CD8-positive, alpha-beta T cell (primary cell): ENCODE measurements at places on chromosomes 11 and 22.
A peak's percentile ranks its signal among the peaks of the same experiment; 100 is the strongest.

DNA sequence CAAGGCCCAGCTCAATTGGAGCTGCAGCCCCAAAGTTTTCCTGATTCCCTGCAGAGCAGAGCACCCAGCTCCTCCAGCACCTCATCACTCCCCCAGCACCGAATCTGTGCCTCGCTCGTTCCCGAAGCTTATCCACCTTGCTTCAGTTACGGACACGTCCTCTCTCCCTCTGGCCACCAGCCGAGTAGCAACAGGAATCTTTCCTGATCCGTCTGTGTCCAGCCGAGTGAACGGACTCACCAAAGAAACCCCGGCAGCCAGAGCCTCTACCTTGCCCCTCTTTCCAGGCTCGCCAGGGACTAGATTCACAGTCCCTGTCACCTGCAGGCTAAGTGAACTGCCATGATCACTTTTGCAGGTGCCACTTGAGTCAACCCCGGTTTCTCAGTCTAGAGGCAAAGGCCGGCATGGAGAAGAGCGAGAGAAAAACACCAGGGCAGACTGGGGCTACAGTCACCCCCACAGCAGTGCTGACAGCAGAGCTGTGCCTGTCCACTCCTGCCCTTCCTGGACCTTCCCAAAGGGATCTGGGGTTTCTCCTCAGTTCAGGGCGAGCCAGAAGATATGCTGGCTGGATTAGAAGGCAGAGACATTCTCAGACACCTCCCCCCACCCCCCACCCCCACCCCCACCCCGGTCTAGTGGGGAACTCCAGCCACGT, 32.3 kb downstream of the BID start:
- no peak for DNase-seq

DNA sequence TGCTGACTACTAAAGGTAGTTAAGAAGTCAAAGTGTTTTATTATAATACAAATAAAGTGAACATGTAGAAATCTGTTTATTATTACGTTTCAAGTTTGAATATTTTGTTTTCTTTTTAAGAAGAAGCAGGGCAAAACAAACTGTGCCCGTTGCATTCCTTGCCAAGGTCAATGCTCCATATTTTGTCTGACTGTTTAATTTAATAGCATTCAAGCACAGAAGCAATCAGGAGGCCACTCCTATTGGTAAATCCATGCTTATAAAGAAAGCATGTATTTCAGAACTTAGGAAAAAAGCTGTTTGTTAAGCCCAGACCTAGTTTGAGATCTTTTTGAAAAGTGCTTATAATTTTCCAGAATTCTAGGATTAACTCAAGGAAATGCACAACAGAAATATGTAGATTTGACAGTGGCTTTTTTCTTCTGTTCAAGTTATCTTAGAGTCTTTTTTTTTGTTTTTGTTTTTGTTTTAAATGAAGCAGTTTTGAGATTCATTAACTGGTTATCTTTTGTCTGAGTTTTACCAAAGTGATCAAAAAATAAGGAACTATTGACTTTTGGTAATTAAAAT, 51.7 kb downstream of the ARHGAP42 start:
- no peak for DNase-seq

- DNase-seq, result no peak
These were observed 14.0 kb downstream of the C11orf42 start for GRCh38 chr11:6219359-6219758.

DNA sequence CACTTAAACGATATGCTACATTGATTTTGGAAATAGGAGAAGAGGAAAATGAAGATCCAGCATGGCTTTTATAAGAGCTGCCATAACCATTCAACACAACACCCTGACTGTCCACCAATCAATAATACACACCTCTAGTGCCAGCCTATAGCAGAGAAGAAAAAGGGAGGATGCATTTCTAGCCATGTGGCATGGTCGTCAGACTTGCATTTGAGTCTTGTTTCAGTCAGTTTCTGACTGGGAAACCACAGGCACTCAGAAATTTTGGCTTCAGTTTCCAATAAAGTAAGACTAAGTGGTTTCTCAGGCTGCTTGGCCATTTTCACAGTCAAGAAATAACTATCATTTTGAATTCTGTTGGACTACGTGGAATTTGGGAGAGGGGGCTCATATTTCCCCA, 523.5 kb upstream of the LRRC4C start:
- DNase-seq, result no peak

DNA sequence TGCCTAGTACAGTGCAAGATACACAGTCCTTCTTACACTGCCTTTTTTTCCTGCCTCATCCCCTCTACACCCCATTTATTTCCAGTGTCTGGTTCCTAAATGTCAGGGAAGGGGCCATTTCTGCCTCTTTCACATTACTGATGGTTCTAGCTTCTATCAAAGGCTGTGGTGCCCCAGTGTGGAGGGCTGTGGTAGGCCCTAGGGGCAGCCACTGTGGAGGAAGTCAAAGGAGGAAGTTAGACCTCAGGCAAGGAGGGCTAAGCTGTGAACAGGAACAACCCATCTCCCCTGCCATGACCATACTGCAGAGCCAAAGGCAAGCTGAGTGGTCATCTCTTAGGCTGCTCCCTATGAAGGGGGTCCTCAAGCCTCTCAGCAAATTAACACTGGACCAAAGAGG, 81.9 kb upstream of the CRTAM start:
- DNase-seq, result peak; percentile 32

- no peak for DNase-seq
These were observed 19.9 kb upstream of the CTSC start for GRCh38 chr11:88357323-88358039.

GRCh38 chr22:27865496-27865895, 53.6 kb downstream of the PITPNB start:
- DNase-seq, result no peak

DNA sequence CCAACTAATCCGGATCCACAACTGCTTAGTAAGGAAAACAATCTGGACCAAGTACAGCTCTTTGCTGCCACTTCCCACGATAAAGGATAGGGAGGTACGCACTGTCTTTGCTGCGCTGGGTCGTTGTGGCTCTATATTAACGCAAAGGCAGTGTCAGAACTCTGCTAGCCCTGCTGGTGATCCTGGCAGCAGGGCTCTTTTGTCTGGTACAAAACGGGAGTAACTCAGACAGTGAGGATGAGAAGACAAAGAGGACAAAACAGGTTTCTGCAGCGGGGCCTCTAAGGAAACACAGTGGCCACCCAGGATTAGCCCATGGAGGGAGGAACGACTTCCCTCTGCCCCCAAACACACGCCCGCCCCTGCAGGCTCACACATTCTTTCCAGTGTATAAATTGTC, 26.1 kb downstream of the GAL start:
- no peak for DNase-seq
